Stimulated activated CD4-positive, alpha-beta T cell treated with anti-CD3 and anti-CD28 coated beads, Interleukin-1b, Interleukin-23, amount 100 ng/mL, for 1 hour (primary cell): ENCODE measurements at places on chromosomes 2 and 18.

DNA sequence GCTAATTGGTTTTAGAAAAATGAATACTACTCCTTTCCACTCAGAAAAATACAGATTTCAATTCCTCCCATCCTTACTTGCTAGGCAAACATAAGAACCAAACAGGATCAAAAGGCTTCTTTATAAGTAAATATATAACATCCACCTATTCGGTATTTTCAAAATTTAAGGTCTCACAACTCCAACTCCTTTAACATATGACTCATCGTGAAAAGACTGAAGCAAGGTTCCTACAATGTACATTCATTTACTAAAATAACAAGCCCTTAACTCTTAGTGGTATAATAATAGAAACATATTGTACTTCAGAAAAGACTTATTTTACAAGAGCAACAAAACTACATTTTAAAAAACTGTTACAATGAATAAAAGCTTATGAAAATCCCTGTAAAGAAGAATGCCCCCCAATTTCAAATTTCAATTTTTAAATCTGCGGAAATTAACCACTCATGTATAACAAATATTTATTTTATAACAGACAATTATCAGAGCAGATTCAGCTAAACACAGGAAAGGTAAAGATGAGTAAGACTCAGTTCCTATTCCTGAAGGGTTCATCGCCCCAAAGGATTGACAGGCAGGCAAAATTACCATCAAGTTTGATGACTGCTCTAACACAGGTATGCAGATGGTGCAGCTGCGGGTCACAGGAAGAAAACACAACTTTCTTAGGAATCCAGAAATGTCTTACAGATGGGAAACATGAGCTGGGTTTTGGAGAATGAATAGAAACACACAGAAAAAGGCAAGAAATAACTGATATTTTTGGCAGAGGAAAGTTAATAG lies 96.4 kb downstream of the COBLL1 start:
- DNase-seq: no peak

- DNase-seq: no peak
These were observed 18.6 kb downstream of the CAPN10 start for GRCh38 chr2:240604939-240605716.

- no peak for DNase-seq
These were observed 132.2 kb upstream of the GULP1 start for GRCh38 chr2:188159484-188159883.

- no peak for DNase-seq
These were observed 26.0 kb downstream of the EDAR start for GRCh38 chr2:108963057-108963456.

DNA sequence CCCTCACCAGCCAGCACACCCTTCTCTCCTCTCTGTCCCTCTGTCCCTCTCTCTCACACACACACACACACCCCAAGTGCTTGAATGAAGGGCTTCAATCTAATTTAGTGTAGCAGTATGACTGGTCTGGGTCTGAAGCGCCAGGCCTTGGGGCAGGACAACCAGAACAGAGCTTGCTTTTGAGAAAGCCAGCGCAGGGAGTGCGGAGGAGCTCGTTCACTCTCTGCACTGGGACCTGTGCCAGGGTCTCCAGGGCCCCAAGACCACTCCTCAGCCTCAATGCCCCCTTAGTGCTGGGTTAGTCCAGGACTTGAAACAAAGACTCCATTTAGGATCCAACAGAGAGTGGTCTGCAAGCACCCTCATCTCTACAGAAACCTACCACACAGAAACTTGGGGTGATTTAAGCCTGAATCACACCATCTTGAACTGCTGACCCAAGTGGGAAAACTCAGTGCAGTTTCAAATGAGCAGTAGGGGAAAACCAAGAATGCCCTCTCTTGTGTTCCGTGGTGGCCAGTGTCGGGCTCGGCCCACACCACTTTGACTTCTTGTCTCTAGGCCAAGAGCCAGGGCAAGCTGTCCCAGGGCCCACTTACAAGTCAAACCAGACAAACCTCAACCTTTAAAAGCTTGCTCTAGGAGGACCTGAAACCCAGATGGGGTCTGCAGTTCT lies 66.6 kb upstream of the WIPF1 start:
- no peak for DNase-seq

- DNase-seq: no peak
These were observed 179.7 kb upstream of the SH3BP4 start for GRCh38 chr2:234771980-234772732.

DNA sequence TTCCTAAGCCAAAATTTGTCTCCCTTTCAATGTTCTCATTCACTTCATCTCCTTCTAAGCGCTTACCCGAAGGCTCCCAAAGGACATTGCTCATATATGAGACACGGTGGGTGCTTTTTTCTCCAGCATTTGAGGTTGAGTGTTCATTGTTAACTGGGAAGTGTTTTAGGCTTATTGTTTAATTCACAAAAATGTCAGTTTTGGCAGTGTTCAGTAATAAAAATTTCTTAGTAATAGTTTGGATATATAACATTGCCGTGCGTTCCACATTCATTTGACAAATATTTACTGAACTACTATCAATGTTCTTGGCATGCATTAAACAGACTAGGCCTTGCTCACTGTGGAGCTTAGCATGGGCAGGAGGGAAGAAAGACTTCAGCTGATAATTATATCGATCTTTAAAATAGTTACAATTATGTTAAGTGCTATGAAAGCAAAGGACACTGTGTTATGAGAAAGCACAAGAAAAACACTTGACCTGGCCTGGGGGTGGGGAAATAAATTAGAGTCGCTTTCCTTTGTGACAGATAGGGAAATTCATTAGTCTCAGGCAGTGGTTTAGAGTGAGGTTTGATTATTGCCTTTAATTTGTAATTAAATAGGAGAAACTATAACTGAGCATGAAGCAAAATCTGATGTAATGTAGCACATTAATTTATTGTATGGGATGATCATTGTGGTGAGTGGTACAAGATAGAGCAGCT lies 82.2 kb upstream of the DOCK10 start:
- no peak for DNase-seq

GRCh38 chr2:241118737-241119505 lies 16.8 kb upstream of the MTERF4 start:
- DNase-seq: no peak

DNA sequence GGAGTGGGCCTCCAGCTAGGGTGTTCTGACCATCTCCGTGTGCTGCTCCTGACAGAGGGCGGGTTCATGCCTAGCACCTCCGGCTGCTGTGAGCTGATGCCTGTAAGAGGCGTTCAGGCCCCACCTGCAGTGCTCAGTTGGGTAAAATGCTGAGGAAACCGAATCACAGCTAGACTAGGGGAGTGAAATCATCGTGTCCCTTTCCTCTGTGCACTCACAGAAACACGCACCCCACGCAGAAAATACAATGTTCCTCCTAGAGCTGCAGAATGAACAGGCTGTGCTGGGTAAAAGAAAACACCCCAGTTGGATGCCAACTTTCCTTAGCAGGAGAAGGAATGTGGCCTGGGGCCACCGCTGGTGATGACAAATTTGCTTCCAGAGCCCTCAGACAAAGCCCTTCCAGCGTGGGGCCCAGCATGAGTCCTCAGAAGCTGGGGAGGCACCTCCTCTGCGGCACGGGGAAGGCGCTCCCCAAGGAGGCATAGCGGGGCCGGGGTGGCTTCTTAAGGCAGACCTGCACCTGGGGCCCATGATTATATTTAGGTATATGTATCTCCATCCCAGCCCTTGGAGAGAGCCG lies 16.3 kb upstream of the ARHGEF4 start:
- no peak for DNase-seq

GRCh38 chr2:208266936-208267335 lies 881 bp downstream of the PIKFYVE start:
- DNase-seq: no peak

GRCh38 chr18:11070593-11070992 lies 78.8 kb downstream of the PIEZO2 start:
- DNase-seq: no peak

- DNase-seq: no peak
These were observed 16.1 kb upstream of the DPP4 start for GRCh38 chr2:162090109-162090508.

DNA sequence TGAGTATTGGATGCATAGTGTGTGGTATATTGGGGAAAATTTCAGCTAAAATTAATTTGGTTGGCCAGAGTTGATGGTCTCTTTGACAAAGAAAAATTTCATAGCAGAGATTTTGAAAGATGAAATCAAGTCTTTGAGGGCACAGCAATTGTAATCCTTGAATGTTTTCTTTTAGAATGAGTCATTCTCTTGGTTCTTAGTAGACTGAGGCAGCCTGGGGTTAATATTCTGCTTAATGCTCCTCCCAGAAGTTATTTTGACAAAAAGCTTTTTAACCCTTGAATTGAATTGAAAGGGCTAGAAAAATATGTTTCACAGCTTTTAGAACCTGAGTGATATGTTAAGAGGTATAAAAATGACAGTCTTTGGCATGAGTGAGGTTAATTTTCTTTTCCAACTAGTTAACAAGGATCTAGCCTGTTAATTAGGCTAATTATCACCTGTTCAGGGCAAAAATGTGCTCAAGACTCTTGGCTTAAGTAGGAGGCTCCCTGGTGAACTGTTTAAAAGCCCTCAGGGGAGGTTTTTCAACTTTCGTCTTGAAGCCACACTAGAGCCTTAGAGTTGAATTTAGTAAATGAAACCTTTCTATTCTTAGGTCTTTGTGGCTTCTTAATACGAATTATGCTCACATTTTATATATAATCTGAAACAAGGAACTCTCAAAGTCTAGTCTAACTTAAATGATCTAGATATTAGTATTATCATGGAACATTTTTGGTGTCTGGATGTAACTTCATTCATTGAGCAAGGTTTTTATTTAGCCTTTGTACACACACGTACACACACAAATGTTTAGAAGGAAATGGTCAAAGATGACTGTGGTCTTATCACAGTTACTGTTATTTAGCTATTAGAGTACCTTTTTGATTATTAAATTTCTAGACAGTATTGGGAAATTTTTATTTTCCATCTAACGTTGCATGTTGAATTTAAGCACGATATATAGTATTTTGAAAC lies 272.5 kb downstream of the ZNF407 start:
- DNase-seq: no peak

GRCh38 chr2:4134551-4135550 lies 431.5 kb downstream of the DCDC2C start:
- no peak for DNase-seq

- DNase-seq: no peak
These were observed 20.8 kb downstream of the DBI start for GRCh38 chr2:119387381-119388129.

- DNase-seq: no peak
These were observed 71.2 kb downstream of the MAIP1 start for GRCh38 chr2:200026332-200027230.

DNA sequence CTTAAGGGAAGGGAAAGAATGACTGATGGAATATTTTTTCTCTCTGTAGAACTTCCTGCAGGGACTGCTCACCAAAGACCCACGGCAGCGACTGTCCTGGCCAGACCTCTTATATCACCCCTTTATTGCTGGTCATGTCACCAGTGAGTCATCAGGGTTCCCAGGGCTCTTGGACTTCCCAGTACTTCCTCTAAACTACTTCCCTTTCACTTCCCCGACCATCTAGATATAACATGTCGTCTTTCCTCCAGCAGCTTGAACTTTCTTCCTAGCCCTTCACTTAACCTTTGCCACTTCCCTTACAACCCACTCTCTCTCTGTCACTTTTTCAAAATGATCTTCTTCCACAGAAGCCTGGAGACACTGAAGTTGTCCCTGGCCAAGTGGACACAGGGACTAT lies 7.2 kb downstream of the STK36 start:
- no peak for DNase-seq

- no peak for DNase-seq
These were observed 3.0 kb downstream of the SAP130 start for GRCh38 chr2:128024816-128025215.

GRCh38 chr2:19801367-19802080 lies 100.3 kb downstream of the TTC32 start:
- DNase-seq: no peak

- DNase-seq: no peak
These were observed 360.6 kb upstream of the SLC14A2 start for GRCh38 chr18:45254709-45255082.

- DNase-seq: no peak
These were observed 4.3 kb downstream of the PAX8 start for GRCh38 chr2:113274432-113274831.

- DNase-seq: no peak
These were observed 2.2 kb downstream of the TMEM178A start for GRCh38 chr2:39667886-39668276.

- no peak for DNase-seq
These were observed 104.2 kb downstream of the ACKR3 start for GRCh38 chr2:236673823-236674185.

DNA sequence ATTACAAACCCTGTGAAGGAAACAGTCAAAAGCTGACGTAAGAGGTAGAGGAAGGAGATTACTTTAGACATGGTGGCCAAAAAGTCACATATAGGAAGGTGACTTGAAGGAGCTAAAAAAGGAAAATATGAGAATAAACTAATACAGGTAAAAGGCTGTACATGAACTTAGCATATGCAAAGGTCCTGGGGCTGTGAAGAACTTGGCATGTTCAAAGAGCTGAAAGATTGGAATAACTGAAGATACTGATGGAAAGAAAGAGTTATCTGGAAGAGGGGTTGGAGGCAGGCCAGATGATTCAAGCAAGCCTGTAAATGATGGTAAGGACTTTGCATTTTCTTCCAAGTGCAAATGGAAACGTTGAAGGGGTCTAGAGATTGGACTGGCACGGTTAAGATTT lies 13.2 kb downstream of the IL36A start:
- DNase-seq: no peak
